ENCODE measurements at places on chromosomes 4 and X. TPM values are rescaled to one million over a fixed set of nuclear protein-coding genes. Genes with fewer than 3 reads are reported as not detected.

XAGE1A gene
- not detected for total RNA-seq

ADH7 gene
- total RNA-seq = not detected

TMPRSS11D gene
- not detected for total RNA-seq

PPEF1 gene
- total RNA-seq = not detected

ABLIM2 gene
- 5.2 TPM for total RNA-seq

POLN gene
- 1.4 TPM for total RNA-seq

FAM241A gene
- 1.5 TPM for total RNA-seq

TMEM255A gene
- total RNA-seq = 0.18 TPM

SPACA5 gene
- not detected for total RNA-seq

FAM9B gene
- total RNA-seq = not detected

MXD4 gene
- 36.7 TPM for total RNA-seq

MTNR1A gene
- total RNA-seq = not detected

MAOA gene
- total RNA-seq = not detected

MAGEA1 gene
- total RNA-seq = not detected

INPP4B gene
- 0.22 TPM for total RNA-seq

INTU gene
- total RNA-seq = 0.02 TPM

BST1 gene
- total RNA-seq = 0.49 TPM

CORIN gene
- total RNA-seq = not detected

TEX11 gene
- total RNA-seq = not detected

VCX gene
- not detected for total RNA-seq
